SHP77 treated with DMSO at 0.1 percent for 48 hours (cell line): ENCODE measurements at places on chromosomes 7 and 10.

- peak; percentile 24 for DNase-seq
Measured at GRCh38 chr10:45249978-45250693, 65.3 kb downstream of the OR13A1 start.

DNA sequence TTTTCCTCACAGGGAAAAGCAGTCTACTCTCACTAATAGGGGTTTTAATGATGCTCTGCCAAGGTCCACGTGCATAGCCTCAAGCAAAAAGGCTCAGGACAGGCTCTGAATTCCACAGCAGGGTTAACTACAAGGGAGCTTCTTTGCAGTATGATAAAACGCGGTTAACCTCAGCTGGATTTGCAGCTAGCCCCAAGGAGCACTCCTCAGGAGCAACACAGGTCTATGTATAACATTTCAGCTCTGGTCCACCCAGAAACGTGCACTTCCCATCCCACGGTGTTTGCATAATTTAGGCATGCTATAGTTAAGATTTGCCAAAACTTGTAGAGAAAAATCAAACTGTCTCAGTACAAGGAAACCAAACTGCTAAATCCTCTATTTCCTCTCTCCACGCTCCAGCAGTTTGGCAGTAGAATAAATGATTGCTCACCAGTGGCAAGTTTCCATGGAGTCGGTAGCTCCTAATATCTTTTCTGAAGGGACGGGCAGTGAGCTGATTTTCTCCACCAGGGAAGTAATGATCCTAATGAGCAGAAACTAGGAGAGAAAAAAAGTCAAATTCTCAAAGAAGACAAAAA, 13.1 kb upstream of the ASB4 start:
- peak; percentile 31 for DNase-seq

DNA sequence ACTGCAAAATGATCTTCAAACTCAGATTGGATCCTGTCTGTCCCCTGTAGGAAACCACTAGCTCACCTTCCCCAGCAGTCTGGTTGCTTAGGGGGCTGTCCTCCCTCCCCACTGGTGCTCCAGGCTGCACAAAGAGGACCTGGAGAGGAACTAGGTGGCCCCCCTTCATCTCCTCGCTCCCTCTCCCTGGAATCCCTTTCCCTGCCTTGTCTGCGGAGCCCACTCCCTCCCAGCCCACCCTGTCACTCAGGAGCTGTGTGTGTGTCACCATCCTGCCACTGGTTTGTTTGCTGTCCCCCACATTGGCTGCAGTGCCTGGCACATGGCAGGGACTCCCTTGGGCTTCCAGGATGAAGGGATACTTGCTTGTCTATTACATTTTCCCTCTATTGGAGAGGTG, 35.5 kb upstream of the ZMIZ2 start:
- no peak for DNase-seq

- DNase-seq: no peak
Measured at GRCh38 chr10:126351021-126351420, 37.3 kb downstream of the ADAM12 start.

DNA sequence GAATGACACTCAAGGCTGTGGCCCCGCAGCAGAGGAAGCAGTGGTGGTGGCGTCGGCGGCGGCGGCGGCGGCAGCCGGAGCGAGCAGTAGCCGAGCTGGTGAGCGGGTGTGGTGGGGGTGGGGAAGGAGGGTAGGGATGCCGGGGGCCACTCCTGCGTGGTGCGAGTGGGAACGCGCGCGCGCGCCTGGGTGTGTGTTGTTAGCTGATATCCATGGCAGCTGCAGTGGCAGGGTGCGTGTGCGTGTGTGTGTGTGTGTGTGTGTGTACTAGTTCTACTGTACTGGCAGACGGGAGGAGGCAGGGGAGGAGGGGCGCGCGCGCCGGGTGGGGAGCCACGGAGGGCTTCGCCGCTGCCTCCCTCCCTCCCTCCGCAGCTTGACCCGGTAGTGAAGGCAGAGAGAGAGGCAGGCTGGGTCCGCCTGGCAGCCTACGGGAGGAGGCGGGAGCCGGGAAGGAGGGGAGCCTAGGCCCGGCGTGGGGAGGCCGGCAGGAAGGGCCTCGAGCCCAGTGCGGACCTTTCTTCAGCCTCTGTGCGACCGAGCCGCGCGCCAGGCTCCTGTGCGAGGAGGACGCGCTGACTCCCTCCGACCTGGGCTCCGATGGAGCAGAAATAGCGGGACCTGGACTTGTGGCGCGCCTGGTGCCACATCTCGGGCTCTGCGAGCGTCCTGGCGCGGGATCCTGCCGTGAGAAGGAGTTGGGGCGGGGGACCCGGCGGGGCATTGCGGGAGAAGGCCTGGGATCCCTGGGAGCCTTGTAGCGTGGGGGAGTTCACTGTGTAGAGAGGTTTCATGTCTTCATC, at the start of gene MAGI2:
TSS of gene MAGI2 (minus strand) at position 110 of the 803 bp plus-strand sequence. CDS start 347 bp downstream, outside the sequence.
- no peak for DNase-seq
